ENCODE measurements at places on chromosomes 16 and 17.

GRCh38 chr17:19744922-19745757 is 3.0 kb downstream of the ALDH3A1 start:
- peak; percentile 82 for DNase-seq

DNA sequence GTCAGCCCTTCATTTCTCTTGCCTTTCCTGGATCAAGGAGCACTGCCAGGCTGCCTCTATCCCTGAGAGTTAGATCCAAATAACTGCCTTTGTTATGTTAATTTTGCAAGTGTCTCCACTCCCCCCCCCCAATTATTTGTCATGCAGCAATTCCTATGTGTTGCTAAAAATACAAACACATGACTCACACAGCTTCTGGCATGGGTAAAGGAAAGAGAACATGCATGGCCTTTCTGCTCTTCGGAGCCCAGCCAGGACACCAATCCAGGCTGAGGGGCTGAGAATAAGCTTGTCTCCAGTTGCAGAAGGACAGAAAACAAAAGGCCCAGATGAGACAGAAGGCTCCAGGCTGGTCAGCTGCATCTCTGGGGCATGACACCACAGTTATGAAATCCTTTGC is 148.0 kb upstream of the TNRC6C start:
- DNase-seq = no peak

GRCh38 chr17:72826602-72827001 is 265.9 kb downstream of the SLC39A11 start:
- DNase-seq = no peak

DNA sequence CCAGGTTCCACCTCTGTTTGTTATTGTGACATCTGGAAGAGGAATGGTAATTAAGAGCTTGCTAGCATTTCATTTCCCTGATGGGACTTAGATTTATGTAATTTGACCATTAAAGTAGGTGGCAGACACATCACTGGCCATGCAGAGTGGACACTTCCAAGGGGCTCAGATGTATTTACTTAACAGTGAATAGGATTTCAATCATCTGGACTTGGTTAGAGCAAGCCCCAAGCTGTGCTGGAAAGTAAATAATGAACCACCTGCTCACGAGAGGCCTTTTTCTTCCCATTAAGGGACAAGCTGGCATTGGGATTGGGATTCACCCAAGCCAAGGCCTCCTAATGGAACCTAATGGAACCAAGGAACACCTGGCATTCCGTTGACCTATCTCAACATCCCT is 395.3 kb downstream of the HS3ST4 start:
- DNase-seq = no peak

DNA sequence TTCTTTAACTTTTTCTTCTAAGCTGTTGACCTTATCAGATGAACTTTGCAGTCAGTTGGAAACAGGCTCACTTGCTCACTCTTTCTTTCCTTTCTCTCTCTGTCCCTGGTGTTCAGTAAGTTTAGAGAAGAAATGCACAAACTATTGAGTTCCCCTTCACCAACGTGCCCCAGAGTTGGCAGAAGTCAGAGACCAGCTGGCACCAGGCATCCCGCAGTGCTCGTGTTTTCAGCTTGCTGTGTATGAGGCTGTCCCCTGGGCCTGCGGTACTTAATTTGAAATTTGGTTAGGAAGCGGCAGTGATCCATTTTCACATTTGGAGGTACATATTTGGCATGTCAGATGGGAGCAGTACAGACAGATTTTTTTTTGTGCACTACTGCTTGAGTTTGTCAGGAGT is 258.6 kb downstream of the SNX29 start:
- DNase-seq = no peak

DNA sequence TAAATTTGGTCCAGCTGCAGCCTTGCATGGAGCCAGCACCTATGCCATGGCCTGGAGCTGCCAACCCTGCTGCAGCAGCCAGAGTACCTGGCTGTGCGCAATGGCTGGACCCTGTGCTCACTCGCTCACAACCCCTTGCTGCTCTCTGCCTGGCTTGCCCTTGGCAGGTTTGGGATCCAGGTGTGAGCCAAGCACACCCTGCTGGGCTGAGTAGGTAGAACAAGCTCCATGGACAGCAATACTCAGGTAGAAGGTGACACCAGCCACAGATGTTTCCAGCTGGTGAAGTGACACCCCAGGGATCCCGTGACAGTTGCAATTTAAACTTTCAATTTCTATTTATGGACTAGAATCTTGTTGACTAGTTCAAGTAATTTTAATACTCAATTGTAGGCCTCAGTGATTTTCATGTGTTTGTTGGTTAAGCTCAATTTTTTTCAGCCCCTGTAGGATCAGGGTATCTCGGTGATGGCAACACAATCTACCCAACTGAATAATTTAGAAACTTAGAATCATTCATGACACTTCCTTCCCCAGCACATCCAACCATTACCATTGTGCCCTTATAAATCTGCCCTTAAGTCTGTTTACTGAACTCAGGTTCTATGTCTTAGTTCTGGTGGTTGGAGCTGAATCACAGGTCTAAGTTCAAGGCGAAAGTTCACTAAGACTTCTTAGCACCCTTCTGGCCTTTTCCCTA is 480.0 kb downstream of the PMP22 start:
- DNase-seq = no peak

DNA sequence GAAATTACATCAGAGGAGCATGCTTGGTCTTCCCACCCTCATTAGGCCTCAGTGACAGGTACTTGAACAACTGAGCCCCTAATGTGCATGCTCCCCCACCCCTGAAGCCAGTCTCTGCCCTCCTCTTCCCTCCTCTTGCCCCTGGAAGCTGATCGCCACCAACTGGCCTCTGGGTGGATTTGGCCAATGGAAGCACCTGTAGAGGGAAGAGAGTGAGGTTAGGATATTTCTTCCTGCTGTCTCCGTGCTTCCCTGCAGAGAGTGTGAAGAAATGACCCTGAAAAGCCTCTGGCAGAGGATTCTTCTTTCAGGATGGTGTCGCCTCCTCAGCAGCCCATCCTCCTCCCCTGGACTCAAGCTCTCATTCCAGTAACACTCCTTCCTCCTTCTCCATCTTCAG is 5.9 kb upstream of the CBLN1 start:
- no peak for DNase-seq

DNA sequence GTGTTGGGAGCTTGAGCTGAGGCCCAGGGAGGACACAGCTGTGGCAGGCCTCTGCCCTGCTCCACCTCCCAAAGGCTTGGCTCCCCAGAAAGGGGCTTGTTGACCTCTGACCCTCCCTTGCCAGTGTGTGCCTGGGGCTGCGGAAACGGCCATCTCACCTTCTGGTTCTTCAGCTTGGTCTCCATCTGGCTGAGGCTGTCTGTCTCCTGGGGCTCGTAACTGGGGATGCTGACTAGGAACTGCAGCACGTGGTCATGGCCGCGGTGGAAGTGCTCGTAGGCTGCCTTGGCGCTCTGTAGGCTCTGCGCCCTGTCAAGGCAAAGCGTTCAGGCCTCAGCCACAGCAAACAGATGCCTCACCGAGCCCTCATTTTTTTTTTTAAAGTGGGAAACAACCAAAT is 42.7 kb downstream of the UBN1 start:
- no peak for DNase-seq

DNA sequence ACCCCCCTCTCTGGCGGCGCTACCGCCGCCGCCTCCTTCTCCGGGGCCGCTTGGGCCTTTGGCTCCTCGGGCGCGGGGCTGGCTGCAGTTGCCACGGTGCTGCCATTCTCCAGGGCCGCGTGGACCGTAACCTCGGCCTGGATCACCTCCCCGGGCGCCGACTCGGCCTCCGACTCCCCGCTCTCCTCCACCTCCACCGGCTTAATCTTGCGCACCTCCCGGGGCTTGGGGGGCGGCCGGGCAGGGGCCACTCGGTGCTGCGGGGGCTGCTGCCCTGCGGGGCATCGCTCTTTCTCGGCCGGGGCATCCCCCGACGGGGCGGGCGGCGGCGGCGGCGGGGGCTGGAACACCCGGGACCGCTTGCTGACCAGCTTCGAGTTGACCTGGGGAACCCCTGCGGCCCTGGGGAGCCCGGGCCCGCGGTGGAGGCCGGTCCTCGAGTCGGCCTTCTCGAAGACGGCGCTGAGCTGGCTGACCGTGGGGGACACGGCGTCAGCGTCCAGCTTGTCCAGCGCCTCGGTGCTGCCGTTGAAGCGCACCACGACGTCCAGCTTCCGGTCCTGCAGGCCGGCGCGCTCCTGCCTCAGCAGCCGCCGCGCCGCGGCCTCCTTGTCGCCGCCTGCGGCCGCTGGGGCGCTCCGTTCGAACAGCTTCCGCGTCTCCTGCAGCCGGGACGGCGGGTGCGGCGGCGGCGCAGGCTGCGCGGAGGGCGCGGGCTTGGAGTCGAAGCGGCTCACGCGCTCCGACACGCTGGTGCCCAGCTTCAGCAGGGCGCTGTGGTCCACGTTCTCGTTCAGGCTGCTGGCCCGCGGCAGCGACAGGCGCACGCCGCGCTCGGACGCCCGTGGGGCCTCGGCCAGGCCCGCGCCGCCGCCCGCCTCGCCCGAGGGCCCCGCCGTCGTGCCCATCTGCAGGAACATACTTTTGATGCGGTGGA is 792 bp downstream of the PPP1R9B start:
- DNase-seq = peak; percentile 59

DNA sequence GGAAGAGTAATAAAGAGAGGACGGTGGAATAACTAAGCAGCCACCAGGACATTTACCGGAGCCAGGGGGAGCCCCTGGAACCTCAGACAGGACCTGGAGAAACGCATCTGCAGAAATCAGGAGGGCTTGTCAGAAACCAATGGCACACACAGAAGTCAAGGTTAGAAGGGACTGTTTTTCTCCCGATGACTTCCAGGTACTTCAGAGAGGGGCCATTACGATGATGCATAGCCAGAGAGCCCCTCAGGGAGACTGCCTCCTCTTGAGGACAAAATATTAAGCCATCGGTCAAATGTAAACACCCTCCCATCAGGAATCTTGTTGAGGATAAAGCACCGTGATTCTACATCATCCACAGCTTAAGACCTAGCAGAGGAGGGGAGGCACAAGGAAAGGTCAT is 333.6 kb upstream of the CDH5 start:
- no peak for DNase-seq

- peak; percentile 70 for DNase-seq
Observed at GRCh38 chr16:68417711-68418301, 30.5 kb downstream of the SMPD3 start.

DNA sequence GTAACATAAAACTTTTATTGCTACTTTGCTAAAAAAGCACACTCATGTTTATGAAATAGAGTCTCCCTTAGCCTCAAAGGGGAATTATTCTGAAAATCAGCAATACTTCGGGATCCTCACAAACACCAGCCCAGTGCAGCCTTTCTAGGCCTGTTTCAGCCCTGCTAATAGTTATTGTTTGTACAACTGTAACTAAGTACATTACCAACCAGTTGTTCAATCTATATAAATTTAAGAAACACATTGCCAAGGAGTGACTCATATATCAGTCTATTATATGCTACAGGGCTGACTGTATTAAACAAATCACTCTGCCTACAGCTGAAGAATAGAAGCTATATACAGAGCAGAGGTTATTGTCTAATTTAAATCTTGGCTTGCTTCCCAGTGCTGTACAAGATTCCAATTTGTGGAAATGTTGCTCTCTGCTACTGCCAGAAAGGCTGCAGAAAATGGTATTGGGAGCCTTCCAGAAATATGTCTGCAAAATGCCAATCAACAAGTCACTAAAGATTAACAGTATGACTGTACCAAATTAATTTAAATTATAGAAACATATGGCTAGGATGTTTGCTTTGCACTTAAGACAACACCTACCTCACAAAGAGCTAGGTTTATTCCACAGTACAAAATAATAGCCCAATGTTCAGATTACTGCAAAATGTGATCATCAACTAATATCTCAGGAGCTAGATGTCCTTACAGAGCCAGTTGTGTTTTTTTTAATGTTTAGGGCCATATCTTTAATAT is 49.7 kb downstream of the TOX3 start:
- DNase-seq = no peak

DNA sequence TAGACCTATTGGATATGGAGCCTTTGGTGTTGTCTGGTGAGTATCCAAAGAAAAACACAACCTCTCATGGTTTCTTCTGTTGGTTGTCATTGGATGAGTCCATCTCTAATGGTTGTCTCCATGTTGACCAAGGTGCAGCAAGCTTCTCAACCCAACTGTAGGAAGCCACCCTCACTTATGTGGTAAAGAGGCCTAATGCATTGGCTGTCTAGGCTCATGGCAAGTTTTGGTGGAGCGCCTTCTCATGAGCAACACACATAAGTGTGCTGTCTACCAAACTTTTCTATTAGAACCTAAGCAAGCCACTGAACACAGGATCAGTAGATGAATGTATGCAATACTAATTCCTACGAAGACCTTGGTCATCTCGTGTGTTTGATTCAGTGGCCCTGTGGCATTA is 819 bp downstream of the NLK start:
- DNase-seq = no peak

DNA sequence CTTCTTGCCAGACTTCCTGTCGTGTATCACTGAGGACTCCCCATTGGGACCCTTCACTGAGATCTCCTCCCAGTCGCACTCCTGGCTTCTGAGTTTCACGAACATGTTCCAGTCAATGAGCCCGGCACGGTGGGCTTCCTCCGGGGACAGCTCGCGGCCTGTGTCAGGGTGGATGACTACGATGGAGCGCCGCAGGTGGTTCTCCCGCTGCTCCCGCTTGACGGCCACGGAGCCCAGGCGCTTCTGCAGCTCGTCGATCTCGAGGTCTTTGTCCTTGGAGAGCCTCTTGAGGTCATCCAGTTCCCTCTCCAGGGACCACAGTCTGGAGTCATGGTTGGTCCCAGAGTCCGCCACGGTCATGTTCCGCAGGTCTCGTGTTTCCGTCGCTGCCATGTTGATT is 36.2 kb downstream of the UBN1 start:
- DNase-seq = no peak

GRCh38 chr16:84740596-84741116 is 40.9 kb downstream of the USP10 start:
- DNase-seq = no peak

- DNase-seq = no peak
Observed at GRCh38 chr17:57750109-57750871, 5.2 kb upstream of the CCDC182 start.

DNA sequence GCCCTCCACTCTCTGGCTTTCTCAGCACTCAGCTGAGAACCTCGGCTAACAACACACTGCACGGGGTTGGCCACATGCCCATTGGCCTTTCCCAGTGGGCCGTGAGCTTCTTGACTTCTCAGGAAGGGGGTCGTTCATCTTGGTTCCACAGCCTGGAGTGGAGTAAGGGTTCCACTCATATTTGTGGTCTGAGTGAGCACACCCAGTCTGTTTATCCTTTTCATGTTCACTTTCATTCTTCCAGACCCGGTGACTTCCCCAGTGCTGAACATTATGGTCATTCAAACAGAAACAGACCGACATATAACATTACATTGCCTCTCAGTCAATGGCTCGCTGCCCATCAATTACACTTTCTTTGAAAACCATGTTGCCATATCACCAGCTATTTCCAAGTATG is 8.2 kb downstream of the MILR1 start:
- DNase-seq = no peak

DNA sequence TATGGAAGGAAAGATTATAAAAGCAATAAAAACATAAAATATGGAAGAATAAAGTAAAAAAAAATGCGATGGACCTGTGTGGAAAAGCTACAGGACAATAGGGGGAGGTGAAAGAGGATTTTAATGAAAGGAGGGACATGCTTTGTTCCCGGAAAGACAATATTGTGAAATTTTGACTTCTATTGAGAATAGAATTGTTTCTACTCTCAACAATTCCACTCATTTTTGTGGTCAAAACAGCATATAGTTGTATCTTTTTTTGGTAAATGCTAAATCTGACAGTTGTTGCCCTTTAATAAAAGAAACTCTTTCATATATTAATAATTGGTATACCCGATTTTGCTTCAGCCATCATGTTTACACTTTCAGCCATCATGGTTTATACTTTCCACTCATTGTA is 22.9 kb upstream of the APPBP2 start:
- DNase-seq = no peak

GRCh38 chr16:87392821-87393679 is 914 bp downstream of the MAP1LC3B start:
- DNase-seq = no peak

GRCh38 chr16:51440131-51440889 is 289.2 kb upstream of the SALL1 start:
- no peak for DNase-seq

All from effector memory CD8-positive, alpha-beta T cell (primary cell).